Stimulated activated CD4-positive, alpha-beta T cell treated with anti-CD3 and anti-CD28 coated beads, Interleukin-12 subunit alpha, Interleukin-12 subunit beta, amount 100 ng/mL, for 24 hours (primary cell): ENCODE measurements at places on chromosomes 16 and 17.

DNA sequence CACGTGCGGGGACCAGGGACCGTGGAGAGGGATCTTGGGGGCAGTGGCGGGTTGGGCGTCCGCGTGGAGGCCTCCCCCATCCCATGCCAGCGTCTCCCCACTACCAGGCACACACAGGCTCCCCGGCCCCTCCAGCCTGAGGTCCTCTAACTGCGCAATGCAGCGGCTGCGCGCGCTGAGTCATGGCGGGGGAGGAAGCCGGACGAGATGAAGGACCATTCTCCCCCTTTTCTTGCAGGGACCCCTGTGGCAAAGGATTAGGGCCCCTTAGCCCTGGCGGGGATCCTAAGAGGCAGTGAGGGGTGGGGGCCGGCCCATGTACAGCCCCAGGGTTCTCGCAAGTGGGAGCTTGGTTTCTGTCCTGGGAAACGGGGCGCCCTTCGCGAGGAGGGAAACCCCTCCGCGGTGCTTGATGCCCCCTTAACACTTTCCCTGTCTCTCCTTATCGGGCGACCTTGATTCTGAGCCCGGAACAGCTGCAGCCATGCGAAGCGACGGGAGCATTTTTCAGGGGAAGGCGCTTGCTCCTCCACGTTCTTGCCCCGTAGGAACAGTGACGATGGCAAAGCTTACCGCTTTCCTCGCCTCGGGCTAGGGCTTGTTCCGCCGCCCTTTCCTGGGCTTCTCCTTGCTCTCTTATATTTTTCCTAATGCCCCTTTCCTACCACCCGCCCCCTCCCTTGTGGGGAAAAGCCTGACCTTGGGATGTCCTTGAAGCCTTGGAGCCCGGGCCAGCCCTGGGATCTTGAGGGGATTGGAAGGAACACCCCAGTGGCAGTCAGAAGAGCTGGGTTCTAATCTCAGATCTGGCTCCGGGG, 592 bp downstream of the ALDOA start:
- DNase-seq, result no peak

- no peak for DNase-seq
These were observed 130.3 kb upstream of the NUDT7 start for GRCh38 chr16:77592021-77592420.

DNA sequence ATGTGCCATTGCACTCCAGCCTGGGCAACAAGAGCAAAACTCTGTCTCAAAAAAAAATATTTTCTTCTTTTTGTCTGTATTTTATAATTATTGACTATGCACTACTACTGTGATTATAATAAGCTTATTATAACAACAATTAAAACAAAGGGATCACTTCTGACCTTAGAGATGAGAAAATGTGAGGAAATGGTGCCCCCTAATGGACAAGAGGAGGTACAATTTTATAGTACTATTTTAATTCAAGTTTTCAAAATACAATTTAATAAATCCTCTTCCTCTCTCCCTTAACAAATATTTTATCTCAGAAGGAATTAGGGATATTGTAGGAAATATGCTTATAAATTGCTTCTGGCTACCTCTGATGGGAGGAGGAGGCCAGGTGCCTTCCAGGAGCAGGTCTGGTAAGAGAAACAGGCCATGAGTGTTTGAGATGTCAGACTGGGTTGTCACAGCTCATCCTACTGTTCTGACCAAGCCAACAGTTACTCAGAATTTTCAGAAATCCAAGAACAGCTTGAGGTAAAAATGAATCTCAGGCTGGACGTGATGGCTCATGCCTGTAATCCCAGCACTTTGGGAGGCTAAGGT, 14.0 kb downstream of the VPS53 start:
- no peak for DNase-seq

DNA sequence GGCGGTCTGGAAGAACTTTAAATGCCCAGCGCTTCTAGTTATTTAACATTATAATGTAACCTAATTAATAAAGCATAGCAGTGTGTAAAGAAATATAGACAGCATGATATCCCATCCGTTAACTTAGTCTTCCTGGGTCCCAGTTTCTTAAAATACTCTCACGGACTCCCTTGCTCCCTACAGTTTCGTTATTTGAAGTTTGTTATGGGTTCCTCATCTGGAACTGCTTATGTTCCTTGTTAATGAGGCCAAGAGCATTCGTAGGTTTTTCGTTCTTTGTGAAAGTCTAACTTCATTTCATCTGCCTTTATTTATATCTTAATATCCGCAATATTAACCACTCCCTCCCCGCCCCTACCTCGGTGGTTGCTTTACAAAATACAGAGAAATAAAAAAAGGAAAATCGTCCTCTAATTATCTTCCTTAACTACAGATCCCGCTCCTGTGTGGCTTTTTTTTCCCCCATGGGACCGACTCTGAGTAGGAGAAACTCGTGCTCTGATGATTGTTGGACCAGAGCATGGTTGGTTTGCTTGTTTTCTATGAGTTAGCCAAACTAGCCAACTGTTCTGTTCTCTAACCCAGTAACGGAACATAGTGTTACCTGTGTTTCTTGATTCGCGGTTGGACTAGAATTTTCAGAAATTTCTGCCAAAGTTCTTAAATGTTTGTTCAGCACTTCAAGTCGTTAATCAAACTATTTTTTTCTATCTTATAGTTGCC, 863 bp downstream of the ADPRM start:
- no peak for DNase-seq

- DNase-seq, result no peak
These were observed 217.8 kb downstream of the CHD9NB start for GRCh38 chr16:52834736-52835465.

- DNase-seq, result peak; percentile 26
These were observed 727 bp upstream of the MBTPS1 start for GRCh38 chr16:84117494-84117843.

DNA sequence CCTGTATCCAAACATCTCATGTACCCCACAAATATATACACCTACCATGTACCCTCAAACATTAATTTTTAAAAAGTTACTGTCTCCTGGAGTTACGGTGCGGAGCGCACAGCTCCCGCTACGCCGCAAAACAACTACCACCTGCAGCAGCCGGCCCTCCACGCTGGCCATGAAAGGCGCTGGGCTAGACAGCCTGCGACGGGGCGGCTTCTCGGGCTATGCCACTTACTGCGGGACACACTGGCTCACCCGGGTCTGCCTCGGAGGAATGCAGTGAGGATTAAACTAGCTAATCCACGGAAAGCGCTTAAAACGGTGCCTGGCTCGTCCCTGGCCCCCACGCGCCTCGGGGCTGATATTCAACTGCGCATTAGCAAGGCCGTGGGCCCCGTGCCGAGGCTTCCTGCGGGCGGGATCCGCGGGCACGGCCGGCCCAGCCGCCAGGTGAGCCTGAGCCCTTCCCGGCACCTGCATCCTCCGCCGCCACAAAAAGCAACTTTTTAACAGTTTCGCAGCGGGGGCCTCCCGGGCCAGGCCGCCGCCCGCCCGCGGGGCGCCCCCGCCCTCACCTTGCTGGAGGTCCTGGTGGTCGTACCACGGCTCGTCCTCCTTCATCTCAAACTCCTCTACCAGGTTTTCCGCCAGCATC, 633 bp downstream of the CDR2 start:
- no peak for DNase-seq

GRCh38 chr17:78337244-78338109, 22.4 kb downstream of the SOCS3 start:
- no peak for DNase-seq

- DNase-seq, result no peak
These were observed 24.5 kb downstream of the STXBP4 start for GRCh38 chr17:54992797-54993639.

GRCh38 chr17:82808921-82809905, 30.6 kb downstream of the ZNF750 start:
- DNase-seq, result no peak

- no peak for DNase-seq
These were observed 20.4 kb upstream of the MRPS23 start for GRCh38 chr17:57870283-57870635.

- DNase-seq, result no peak
These were observed 27.3 kb downstream of the WFDC1 start for GRCh38 chr16:84321932-84322331.

DNA sequence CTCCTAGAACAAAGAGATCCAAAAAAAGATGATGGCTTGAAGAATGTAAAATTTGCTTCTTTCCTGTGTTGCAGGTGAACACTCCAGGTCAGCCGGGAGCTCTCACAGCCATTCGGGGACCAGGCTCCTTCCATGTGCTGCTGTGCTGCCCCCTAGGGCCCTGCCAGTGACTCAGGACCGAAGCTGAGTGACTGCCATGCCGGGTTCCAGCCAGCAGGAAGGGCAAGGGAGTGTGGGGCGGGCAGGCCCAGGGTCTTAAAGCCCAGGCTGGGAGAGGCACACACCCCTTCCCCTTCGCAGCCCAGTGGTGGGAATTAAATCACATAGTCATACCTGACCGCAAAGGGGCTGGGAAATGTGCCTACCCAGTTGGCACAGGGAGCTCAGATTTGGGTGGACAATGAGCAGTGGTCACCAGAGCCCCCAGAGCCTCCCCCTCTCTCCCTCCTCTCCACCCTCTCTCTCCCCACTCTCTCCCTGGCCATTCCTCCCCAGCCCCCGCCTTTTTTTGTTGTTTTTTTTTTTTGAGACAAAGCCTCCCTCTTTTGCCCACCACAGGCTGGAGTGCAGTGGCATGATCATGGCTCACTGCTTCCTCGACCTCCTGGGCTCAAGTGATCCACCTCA, 11.5 kb downstream of the EPOP start:
- DNase-seq, result no peak

DNA sequence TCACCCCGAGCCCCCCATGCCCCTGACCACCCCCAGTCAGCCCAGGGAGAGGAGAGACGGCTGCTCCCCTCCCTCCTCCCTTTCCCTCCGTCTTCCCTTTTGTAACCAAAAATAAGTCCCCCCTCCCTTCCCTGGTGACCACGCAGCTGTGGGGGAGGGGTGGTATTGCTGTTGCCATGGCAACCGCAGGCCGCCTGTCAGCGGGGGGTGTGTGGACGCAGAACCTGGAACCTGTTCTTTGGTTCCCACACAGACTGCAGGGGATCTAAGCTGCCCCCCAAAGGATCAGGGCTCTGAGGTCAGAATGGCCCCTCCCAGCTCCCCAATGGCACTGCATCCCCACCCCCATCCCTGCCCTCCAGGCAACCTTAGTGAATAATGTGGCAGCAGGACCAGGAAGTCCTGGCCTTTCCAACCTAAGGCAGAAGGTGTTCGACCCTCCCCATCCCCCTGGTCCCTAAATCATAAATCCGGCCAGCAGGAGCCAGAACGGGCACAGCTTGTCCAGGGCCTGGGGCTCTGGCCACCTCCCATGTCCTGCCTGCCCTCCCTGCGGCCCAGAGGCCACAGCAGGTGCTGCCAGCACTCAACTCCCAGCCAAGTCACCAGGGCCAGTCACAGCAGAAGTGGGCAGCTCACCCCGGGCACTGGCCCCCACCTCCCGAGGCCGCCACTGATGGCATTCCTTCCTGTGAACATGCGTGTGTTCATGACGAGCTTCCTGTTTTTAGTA, 12.0 kb downstream of the CA4 start:
- no peak for DNase-seq

- DNase-seq, result no peak
These were observed 53.8 kb downstream of the PRMT7 start for GRCh38 chr16:68364561-68364998.

- DNase-seq, result no peak
These were observed at the start of gene PPL for GRCh38 chr16:4936991-4937781. PPL (minus strand) TSS chr16:4937148; CDS start chr16:4937045, 103 bp downstream.

DNA sequence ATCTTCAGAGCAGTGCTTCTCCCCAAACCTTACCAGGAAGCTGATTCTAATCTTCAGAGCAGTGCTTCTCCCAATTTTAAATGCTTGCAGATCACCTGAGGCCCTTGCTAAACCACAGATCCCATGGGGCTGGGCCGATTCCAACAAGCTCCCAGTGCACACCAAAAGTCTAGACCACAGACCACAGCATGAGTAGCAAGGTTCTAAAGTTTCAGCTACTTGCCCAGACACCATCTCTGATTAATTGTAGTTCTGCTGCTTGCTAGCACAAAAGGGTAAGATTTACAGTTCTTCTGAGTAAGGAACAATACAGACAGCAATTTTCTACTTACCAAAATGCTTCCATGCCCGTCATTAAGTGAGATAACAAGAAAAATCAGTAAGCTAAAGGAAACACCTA, 12.2 kb downstream of the CLEC3A start:
- no peak for DNase-seq

DNA sequence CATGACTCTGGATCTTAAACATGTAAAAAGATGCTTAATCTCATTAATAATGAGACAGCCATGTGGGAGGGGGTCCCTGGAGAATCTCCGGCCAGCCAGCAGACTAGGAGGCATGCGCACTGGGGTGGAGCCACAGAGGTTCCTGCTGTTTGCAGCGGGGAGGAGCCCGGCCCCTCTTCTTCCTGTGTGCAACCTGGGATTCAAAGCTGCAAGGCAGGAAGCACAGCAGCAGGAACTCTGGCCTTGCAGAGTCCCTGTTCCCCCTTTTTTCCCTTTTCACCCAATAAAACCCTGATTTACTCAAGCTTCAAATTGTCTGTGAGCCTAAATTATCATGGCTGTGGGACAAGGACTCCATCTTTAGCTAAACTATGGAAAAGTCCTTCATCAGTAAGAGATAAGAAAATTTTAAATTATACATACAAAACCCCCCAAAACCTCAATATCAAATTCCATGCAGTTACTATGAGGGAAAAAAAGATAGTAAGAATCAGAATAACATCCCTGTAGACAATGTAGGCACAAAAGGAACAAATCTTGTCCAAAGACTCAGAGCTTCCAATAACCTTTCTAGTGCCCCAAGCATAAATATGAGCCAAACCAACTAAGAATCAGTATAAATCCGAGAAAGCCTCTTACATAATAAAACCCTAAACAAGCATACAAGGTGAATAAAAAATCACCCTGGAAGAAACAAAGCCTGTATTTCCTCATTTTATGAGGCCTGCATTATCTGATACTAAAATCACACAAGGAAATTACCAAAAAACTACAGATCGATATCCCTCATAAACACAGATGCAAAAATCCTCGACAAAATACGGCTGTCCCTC, 12.1 kb downstream of the CFDP1 start:
- DNase-seq, result peak; percentile 12

DNA sequence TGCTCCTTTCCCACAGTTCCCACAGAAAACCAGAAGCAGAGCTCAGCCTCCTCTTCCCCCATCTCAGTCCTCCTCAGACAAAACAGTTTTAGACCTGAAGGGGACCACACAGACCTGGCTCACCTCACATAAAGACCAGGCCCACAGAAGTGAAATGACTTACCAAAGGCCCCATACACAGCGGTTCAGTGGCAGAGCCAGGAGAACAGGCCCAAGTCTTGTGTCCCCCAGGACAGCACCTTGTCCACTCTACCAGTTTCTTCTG, 5.3 kb downstream of the UBTF start:
- DNase-seq, result no peak

- no peak for DNase-seq
These were observed 40.3 kb downstream of the NDE1 start for GRCh38 chr16:15690296-15690695.

- DNase-seq, result no peak
These were observed 153.3 kb downstream of the CHD9 start for GRCh38 chr16:53207810-53208752.

GRCh38 chr17:74303305-74303704, 22.7 kb upstream of the KIF19 start:
- DNase-seq, result no peak
